ENCODE measurements at places on chromosomes 3 and 15. TPM values are rescaled to one million over a fixed set of nuclear protein-coding genes. Genes with fewer than 3 reads are reported as not detected.

Gene SI
- total RNA-seq = not detected

Gene TRAT1
- total RNA-seq = 88.8 TPM

Gene MBNL1
- total RNA-seq = 551 TPM

Gene PPCDC
- total RNA-seq = 5.5 TPM

Gene ACY1
- total RNA-seq = 4.9 TPM

Gene ARRDC4
- total RNA-seq = 3.5 TPM

Gene AGBL1
- total RNA-seq = not detected

Gene LDHAL6B
- total RNA-seq = not detected

Gene MAP1A
- 1.5 TPM for total RNA-seq

Gene NOP10
- total RNA-seq = 44.8 TPM

DNA sequence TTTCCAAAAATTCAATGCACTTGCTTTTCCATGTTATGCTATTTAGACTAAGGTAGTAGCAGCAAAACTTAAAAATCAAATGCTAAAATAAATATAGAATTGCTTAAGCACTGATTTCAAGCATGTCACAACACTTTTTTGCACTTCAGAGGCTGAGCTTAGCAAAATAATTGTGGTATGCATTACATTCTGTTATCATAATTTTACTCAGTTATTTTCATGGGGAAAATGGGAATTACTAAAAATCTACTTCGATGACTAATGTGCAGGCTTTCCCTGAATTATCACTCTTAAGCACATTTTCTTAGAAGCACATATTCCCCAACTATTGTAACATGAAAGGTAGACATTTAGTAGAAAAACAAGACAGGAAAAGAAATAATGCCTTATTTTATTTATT, 322.4 kb upstream of the CBLB start:
- DNase-seq = no peak

- DNase-seq = no peak
These were observed 34.0 kb upstream of the PLOD2 start for GRCh38 chr3:146195030-146195429.

- no peak for DNase-seq
These were observed 203.1 kb downstream of the EPHB1 start for GRCh38 chr3:134998158-134998557.

- DNase-seq = no peak
These were observed 26.9 kb downstream of the CHDH start for GRCh38 chr3:53819163-53819868.

GRCh38 chr3:28924744-28925360, 356.0 kb upstream of the RBMS3 start:
- no peak for DNase-seq

DNA sequence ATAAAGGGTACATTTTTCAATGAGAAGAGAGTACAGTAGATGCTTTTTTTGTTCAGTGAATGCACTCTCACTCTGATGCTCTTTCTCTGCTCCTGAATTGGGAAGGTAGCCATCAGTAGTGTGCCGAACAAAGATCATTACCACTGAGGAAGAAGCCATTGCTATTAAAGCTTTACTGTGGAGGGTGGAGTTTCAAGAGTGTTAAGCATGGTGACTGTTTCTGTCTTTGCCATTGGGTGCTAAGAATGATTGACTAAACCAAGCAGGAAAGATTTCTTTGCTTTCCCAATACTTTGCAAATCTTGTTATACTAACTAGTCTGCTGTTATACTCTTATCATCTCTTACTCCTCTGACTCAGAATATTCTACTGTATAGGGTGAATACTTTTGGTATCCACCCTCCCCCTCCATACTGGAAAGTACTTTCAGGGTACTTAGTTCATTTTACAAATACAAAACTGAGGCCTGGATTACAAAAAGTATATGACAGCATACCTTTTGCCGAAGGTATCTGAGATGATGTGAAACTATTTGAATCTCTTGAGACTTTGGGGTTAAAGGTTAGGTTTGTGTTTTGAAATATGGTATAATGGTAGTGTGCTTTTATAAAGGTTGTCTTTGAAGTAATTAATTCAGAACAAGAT, 1.7 kb downstream of the RAB11A start:
- DNase-seq = peak; percentile 23

- DNase-seq = no peak
These were observed 128.8 kb upstream of the ZBTB20 start for GRCh38 chr3:115275896-115276295.

Measured in CD4-positive, alpha-beta T cell (primary cell).